Lower lobe of right lung (tissue), 2 donors: ENCODE measurements at places on chromosomes 1 and 21.
A peak's percentile ranks its signal among the peaks of the same experiment; 100 is the strongest.

DNA sequence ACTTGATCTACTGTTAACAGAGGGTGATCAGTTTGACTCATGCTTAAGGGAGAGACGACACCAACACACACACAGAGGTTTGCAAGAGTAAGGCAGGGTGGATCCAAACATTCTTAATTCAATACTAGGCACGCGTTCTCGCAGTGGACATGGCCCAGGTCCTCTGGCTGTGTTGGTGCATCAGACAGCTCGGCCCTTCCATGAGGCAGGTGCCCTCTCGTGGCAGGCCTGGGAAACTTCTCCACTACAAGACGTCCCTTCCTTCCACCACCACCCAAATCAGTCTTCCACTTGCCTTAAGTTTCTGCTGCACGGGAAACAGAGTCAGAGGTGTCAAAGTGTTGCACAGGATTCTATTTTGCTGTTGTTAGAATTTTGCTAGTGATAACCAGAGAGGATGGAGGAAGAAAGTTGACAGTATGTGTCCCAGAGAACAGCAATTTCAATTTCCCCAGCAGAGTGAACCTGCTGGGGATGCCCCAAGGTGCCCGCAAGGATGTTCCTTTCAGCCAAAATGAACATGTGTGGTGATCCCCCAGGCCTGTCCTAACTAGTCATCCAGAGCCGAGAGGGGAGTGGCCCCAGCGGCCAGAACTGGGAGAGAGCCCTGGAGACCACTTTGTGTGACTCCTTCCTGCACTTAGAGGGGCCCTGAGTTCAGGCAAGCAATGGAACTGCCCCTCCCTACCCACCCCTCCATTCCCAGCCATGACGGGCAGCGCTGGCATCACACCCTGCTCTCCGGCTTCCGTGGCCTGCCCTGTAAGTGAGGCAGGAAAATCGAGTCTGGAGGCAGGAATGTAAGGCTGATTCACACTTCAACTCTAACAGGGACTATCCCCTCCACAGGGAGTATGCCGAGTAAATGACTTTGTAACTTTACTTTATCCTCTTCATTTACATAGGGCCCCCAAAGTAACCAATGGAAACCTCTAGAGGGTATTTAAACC, 34.8 kb downstream of the MX1 start:
- DNase-seq, result peak; percentile 83

DNA sequence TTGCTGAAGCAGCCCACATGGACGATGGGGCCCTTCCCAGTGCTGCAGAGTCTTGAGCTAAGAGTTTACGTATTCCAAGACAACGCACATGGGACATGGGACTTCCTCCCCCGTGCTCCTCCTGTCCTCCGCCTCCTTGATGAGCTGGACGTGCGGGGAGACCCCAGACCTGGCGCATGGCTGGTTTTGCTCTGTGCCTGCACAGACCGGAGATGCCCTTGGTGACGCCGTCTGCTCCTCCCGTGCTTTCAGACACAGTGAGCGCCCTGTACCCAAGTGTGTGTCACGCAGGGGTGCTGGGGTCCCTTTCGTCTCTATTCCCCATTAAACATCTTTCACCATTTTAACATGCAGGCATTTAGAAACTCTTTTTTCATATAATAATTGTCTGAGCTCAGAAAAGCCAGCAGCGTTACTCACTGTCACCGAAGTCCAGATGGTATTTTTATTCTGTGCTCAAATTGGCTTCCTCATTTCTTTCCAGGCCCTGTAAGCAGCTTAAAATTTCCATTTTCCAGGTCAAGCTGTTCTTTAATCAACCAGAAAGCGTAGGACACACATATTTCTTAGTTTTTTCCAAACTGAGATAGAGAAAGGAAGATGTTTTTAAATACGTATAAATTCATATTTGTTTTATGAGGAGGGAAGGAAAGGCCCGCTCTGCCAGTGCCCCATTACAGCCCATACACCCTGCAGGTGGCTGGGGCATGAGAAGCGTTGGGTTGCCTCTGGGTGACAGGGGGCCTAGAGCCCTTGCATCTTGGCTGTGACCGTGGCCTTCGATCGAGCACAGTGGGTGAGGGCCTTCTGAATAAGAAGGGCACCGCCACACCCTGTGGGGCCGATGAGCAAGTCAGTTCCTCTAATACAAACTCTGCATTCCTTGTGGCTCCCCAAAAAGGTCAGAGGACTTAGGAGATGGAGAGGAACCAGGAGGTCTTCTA, 17.9 kb upstream of the ZBTB21 start:
- peak; percentile 44 for DNase-seq

GRCh38 chr1:156065212-156065611, 4.3 kb downstream of the RAB25 start:
- no peak for DNase-seq

DNA sequence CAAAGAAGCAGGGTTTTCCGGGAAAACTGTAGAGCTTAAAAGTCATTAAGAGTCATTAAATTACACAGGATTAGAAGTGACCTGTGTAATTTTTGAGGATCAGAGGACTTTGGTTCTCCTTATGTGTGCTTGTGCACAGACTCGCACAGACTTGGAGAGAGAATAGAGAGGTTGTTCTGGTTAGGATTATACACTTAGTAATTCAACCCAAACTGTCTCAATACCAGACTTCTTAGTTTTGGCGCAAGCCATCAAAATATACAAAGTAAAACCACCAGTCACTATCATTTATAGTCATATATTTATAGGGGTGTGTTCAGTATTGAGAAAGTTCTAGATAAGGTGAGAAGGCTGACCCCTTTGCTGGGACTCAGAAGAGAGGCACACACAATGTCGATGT, 112.3 kb downstream of the HLX start:
- no peak for DNase-seq

GRCh38 chr1:22044690-22045420, 7.7 kb upstream of the CDC42 start:
- DNase-seq, result no peak

DNA sequence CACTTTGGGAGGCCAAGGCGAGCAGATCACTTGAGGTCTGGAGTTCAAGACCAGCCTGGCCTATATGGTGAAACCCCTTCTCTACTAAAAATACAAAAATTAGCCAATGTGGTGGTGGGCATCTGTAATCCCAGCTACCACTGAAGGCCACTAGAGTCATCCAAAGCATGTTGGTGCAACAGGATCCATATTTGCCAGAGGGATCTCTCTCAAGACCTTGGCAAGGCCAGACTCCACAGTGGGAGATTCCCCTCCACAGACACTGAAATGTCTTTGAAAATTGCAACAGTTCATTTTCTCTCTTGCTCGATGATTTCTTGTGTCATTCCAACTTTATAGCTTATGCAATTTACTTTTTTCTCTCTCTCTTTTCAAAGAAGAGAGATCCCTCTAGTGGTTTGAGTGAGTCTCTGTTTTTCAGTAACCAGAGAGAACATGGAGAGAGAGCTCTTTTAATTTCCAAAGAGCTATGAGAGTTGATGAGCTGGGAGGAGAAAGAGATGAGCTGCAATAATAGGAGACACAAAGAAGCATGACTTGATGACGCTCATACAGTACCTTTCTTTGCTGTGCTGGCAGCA, 176.8 kb upstream of the USP25 start:
- DNase-seq, result no peak

DNA sequence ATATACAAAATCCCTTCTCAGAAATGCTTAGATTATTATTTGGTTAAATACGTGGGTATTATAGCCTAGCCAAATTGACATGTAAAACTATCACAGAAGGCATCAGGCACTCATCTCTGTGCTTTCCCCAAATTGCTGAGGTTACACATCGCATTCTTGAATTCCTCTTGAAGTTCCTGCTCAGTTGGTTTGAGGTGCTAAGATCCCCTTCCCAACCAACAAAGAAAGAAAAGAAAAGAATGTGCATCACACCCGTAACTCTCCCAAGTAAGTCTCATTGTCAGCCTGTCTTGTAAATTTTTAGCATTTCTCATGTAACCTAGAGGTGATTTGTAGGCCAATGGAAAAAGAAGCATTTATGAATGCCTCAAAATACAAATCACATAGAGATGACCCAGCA, 539.2 kb upstream of the PRMT6 start:
- no peak for DNase-seq

GRCh38 chr1:53291574-53291973, 36.3 kb downstream of the LRP8 start:
- no peak for DNase-seq

GRCh38 chr1:201450721-201451291, 18.2 kb downstream of the PHLDA3 start:
- peak; percentile 82 for DNase-seq

- no peak for DNase-seq
Measured at GRCh38 chr1:43998000-43998378, 6.6 kb downstream of the CCDC24 start.

DNA sequence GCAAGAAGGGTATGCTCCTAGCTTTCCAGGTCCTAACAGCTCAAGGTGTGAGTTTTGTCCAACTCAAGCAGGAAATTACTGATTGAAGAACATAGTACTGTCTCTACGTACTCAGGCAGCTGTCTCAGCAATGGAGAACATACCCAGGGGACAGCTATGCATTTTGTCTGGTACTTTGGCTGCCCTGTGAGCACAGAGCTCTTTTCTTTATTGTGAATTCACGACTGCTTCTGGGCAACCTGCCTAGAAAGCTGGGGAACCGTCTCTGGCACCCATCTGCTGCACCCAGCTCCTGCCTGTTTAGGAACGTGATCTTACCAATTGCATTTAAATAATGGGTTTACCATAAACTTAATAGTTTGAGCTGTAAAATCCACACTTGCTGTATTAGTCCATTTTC, 258.1 kb downstream of the HHAT start:
- no peak for DNase-seq

- no peak for DNase-seq
Measured at GRCh38 chr1:78304341-78304740, 186.4 kb upstream of the PTGFR start.

DNA sequence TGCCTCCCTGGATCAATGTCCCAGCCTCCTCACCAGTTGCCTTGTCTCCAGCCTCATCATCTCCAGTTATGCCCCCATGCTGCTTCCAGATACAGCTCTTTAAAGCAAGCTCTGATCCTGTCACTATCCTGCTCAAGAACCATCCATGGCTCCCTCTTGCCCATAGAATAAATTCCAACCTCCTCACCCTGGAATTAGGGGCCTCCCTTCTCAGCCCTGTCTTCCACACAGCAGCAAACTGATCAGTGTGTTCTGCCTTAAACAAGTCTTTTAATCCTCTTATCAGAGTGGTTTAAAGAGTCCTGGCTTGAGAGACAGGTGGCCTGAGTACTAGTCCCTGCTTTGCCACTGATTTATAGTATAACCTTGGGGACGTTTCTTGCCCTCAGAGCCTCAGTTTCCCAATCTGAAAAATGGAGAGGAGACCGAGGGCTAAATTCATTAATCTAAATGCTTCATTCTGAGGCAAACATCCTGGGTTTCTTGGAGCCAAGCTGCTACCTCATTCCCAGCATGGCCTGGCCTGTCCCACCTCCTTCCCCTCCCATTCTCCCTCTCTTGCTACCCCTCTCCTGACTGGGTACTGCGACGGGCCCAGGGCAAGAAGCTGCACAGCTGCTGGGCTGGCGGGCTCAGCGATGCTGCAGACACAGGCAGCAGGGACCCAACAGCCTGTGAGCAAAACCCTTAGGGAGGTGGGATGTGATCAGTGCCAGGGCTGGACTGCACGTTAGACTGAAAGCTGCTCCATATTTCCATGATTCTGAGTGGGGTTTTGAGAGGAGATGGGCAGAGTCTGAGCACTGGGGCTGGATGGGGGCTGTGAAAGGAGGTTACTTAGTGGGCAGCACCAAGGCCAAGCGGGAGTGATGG, 221.4 kb downstream of the PTPRU start:
- no peak for DNase-seq

GRCh38 chr1:106536741-106537140, 519.7 kb upstream of the PRMT6 start:
- no peak for DNase-seq

DNA sequence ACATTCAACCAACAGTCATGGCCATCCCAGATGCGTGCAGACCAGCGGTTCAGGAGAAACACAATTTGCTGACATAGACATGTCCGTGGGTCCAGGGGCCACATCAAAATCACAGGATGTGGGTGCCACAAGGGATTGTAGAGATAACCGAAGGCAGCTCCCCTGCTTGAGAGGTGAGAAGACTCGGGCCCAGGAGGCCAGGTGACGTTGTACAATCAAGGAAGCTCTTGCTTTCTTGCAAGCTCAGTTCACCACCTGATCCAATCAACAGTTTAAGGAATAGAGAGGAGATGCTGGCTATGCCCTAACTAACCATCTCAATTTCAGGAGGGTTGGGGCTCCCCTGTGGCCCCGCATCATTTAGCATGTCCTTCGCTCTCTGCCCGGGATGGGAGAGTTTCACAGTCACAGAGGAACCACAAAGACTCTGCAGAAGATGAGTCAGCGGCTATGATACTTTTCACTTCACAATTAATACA, 19.5 kb downstream of the UBASH3A start:
- DNase-seq, result peak; percentile 31

DNA sequence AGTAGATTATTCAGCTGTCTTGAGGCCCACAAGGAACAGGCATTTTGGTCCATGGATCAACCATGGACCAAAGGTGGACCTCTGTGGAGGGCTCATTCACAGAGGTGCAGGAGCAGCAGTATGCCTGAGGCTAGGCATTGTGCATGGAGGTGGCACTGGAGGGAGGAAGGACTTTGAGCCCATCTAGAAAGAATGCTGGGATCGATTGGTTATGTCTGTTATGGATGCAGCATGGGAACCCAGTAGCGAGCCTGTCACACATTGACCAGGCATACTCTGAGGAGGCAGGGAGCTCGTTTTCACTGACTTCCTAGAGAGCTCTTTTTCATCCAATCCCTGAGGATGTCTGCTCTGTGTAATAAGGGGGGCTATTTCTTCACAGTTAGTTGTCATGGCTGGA, 75.5 kb downstream of the KCNN3 start:
- no peak for DNase-seq

GRCh38 chr1:200182701-200183100, 155.2 kb downstream of the NR5A2 start:
- no peak for DNase-seq

DNA sequence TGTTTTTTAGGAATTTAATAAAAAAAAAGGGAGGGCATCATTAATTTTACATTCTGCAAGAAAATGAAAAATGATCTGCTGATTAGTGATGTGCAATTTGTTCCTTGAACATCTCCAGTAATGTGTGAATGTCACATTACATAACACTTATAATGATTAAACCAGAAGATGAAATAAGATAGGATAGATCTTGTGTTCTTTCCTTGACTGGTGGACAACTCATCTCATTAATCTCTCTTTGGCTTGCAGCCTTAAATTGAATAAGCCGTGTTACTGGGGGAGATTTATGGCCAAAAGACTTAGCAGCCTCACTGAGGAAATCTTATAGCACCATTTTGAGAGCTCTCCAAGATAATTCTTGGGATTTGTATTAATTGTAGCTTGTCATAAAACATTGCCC, 217.2 kb downstream of the ST6GALNAC3 start:
- no peak for DNase-seq
